ENCODE measurements at places on chromosomes 3 and 15.

- DNase-seq = no peak
Observed at GRCh38 chr15:65298731-65299130, 2.9 kb downstream of the RNU5A-1 start.

DNA sequence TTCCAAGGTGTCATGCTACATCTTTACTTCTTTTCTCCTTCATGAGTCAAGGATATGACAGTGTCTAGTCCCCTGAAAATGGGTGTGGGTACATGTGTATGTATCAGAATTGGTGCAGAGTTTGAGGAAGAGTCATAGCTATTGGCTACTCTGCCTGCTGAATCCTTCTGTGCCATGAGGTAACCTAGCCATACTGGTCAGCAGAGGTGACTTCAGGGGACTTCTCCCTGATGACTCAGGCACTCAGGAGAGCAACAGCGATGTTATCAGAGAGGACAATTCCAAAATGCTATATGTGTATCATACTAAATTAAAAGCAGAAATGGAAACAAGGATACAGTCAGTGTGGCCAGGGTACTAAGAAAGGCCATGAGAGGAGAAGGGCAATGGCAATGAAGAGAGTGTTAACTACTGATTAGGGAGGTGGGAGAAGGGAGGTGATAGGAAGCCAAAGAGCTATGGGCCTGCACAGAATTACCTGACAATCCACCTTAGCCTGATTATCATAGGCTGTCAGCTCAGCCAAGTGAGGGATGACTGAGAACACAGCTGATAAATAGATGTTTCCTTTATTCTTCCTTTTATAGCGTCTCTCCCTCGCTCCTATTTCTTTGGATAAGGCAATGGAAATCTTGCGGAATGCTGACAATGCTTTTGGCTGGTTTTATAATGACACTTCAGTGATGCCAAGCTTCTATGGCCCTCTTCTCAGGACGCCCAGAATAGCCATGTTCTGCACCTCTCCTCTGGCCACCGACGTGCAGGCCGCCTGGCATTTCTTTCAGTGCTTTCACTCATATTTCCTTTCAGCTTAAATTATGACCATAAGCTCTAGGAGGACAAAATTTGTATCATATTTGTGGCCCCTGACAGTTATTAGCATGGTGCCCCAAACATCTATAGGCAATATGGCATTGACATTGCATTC, 90.6 kb downstream of the FGF12 start:
- DNase-seq = no peak

- no peak for DNase-seq
Observed at GRCh38 chr3:48119505-48120193, 68.6 kb downstream of the CDC25A start.

GRCh38 chr3:78348664-78349063, 1308.8 kb downstream of the ROBO2 start:
- no peak for DNase-seq

DNA sequence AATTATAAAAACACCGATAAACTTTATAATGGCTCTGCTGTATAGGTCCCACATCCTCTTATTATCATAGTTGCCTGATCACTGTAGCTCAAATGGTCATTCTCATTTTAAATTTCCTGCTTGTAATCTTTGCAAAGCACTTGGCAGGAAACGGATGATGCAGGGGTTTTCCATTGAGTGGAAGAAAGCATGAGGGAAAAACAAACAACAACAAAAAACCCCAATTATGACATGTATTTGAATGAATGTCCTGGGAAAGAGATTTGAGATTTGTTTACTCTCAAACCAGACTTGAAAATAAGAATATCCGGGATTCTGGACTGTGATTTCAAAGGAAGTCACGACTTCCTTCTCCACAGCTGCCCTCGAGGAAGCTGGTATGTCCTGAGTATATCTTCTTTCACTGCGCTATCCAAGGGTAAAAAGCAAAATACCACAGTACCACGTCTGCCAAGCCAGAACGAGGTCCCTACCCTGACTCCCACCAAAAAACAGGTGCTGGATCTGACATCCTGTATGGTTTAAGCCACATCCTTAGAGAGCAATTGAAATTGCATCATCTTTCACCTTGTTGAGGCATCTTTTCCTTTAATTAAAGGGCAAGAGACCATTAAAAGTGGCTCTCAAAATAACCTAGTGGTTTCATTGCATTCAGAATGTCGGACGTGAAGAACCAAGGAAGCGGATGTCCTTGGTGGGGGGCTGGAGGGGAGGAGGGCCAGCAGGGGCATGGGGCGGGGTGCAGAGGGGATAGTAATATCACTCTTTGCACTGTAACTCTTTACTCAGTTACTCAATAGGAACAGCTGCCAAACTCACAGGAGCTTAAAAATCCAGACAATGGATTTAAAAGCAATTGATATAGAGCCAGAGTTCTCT, 13.5 kb upstream of the TIPIN start:
- no peak for DNase-seq

GRCh38 chr15:77791941-77792340, 159.2 kb upstream of the LINGO1 start:
- no peak for DNase-seq

DNA sequence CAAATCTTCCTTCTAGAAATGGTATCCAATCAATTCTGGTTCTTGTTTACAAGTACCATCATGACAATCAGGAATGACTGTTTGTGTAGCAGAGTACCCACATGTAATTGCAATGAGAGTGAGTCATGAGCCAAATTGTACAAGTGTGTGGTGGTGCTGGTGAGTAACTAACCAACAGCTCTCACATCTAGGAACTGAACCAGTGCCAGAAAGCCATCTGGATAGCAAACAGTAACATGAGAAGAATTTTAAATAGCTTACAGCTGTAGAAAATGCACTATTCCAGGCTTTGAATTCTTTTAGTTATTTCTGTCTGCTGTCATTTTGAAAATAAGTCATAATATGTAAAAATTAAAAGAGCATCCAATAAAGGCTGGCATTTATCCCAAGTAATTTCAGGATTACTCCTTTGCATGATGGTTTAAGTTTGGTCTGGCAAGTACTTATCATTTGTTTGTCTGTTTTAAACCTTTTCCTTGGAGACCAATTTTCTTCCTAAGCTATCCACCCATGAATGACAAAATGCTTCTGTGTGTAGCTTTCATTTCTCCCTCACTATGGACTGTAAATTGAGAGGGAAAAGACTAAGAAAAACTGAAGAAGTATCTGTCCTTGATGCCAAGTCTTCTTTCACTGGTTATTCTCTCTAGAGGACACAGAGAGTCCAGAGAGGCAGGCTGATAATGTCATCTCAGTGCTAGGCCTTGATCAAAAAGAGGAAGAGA, 60.0 kb downstream of the PIK3CB start:
- DNase-seq = no peak

GRCh38 chr3:131731709-131732108, 228.9 kb upstream of the MRPL3 start:
- no peak for DNase-seq

DNA sequence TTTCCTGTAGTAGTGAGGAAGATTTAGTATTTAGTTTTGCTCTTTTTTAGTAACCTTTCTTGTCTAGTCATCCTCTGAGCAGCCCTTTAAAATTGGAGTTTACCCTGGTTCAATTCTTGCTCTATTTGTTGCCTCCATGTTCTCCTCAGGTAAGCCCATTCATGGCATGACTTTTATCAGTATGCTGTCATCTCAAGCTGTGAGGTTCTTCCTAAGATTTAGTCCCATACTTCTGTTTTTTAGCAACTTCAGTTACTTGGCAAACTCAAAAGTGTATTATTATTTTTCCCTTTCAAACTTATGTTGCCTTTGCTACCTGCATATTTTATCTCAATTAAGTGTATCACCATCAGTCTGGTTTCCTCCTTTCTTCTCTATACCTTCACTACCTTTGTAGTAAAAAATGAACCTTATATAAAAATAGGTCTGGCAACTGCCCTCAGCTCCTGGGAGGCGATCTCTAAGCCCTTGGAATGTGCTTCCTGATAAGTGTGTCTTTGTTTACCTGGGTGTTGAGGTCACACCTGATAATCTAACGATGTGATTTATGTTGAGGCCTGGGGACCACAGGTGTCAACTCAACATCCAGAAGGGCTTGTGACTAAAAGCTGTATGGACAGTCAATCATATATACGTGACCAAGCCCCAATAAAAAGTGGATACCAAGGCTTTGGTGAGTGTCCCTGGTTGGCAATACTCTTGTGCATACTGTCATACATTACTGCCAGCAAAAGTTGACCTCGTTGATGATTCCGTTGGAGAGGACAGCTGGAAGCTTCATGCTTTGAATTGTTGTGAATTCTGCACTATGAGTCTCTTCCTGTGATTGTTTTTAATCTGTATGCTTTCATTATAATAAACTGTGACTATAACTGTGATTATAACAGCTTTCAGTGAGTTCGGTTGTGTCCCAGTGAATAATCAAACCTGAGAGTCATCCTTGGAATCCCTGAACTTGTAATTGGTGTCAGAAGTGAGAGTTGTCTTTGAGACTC, 3.9 kb downstream of the NSUN3 start:
- DNase-seq = no peak

DNA sequence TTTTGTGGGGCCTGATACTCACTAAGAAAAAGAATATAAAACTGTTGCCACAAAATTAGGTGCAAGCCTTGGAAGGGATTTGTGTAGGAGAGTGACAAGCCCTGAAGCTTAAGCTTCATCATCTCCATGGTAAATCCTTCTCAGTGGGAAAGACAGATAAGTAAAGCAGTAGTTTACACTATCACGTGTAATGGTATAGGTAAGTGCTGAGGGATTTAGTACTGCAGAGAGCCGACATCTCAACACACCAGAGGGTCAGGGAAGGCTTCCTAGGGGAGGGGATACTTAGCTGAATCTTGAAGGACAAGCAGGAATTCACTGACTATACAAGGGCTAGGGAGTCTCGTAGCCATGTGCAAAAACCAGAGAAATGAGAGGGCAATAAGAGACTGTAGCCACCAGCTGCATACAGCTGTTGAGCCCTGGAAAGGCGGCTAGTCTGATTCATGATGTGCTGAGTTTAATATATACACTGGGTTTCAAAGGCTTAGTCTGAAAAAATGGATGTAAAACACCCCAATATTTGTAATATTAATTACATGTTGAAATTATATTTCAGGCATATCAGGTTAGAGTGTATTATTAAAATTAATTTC, 11.1 kb downstream of the SLC24A1 start:
- DNase-seq = no peak

GRCh38 chr15:78259232-78259631, 5.1 kb upstream of the DNAJA4 start:
- DNase-seq = no peak

DNA sequence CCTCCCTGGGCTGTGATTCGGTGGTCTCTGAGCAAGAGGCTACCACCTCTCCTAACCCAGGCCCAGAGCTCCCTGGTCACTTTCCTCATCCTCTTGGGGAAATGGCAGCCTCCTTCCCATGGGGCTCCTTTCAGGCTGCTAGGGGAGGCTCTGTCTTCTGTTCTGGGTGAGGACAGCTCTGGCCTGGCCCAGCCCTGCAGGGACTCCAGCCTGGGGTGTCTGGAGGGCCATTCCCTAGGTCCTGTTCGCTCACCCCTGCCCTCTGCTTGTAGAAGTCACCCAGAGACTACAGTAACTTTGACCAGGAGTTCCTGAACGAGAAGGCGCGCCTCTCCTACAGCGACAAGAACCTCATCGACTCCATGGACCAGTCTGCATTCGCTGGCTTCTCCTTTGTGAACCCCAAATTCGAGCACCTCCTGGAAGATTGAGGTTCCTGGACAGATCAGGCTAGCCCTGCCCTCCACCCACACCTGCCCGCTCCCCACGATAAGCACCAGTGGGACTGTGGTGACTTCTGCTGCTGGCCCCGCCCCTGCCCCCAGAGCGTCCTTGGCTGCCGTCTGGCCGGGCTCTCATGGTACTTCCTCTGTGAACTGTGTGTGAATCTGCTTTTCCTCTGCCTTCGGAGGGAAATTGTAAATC, 30.9 kb downstream of the PRKCD start:
- DNase-seq = no peak

DNA sequence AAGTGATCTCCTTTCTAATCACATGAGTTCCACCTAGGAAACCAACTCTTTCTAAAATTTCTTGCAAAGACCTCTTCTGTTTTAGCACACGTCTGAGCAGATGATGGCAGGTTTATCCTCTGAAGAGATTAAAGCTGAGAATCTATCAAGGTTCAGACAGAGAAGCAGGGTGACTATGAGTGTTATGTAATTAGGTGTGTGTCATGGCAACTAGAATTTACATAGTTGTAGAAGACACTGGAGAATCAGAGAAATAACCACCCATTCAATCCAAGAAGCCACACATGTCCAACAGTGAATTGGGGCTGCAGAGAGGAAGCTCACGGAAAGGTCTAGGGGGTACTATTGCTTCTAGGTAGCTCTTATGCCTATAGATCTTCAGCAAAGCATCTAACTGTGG, 600.5 kb downstream of the PYDC2 start:
- no peak for DNase-seq

DNA sequence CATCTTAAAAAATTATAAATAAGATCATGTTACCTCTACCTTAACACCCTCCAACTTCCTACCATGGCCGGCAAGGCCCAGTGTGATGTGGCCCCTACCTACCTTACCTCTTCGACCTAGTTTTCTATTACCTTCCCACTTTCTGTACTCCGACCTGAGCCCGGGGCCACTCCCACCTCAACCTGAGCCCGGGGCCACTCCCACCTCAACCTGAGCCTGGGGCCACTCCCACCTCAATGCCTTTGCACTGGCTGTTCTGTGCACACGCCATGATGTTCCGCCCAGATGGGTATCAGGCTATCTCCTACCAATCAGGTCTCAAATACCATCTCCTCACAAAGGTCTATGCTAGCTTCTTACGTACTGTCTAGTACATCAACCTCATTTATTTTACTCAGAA, 66.8 kb upstream of the XXYLT1 start:
- DNase-seq = no peak

DNA sequence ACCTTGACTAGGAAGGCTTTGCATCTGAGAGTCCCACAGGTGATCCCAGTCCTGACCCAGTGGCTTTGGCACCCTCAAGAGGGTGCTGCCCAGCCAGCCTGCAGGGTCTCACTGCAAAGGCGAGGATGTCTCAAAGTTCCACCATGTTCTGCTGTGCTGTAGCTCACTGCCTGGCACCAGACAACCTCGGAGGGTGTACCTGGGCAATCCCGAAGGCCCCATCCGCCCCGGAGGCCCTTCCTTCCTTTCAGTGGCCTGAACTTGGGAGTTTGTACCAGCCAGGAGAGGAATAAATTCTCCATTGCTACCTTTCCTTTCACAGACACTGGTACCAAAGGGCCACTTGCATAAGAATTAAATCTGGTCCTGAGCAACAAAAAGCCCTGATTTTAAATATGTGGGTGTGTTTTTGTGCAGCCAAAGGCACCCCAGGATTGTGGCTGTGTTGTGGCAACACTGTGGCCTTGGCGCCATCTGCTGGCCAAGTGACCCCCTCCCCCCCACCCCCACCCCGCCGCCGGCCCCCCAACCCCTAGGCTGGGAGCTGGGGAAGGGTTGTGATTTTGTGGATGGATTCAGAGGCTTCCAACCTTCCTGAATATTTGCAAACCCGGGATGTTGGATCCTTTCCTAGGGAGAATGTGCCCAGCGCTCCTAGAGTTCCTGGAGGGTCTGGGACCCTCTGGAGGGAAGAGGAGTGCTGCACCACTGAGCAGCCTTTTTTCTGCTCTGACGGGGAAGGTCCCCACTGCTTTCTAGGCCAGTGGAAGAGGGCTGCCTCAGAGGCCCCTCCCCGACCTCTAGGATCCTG, 9.7 kb upstream of the PTPN23 start:
- DNase-seq = no peak

GRCh38 chr3:151795276-151795675, 18.6 kb upstream of the AADAC start:
- no peak for DNase-seq

Data from stimulated activated CD8-positive, alpha-beta memory T cell treated with anti-CD3 and anti-CD28 coated beads, Interleukin-2, amount 100 ng/mL, for 1 hour (primary cell).